ENCODE measurements at places on chromosomes 11 and 22.

GRCh38 chr22:20182365-20182764 lies 31.5 kb upstream of the CCDC188 start:
- DNase-seq, result no peak

DNA sequence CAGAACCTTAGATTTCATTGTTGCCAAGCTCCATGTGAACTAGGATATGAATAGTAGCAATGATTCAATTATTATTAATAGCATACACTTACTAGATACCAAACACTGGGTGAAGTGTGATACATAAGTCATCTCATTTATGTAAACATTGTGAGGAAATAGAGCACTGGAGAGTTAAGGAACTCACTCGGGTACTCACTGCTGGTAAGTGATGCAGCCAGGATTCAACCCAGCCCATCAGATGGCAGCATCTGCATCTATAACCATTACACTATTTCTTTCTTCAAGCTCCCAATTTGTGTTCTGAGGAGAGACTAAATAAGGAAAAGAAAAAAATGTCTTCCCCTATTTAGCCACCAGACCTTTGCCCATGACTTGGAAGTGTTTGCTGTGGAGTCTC lies 10.2 kb upstream of the ALG8 start:
- no peak for DNase-seq

GRCh38 chr22:42915980-42916765 lies 59.1 kb upstream of the ARFGAP3 start:
- no peak for DNase-seq

DNA sequence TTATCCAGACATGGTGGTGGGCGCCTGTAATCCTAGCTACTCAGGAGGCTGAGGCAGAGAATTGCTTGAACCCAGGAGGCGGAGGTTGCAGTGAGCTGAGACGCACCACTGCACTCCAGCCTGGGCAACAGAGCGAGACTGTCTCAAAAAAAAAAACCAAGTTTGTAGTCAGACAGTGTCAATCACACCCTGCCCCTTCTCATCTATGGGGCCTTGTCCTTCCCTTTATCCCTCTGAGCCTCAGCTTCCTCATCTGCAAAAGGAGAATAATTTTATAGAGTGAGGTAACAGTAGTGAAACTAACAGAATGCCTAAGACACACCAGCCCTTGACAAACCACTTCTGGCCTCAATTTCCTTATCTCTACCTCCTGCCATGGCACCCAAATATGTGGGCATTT lies 10.7 kb downstream of the BCL9L start:
- DNase-seq, result no peak

- DNase-seq, result no peak
Observed at GRCh38 chr11:123452794-123453193, 22.7 kb downstream of the GRAMD1B start.

DNA sequence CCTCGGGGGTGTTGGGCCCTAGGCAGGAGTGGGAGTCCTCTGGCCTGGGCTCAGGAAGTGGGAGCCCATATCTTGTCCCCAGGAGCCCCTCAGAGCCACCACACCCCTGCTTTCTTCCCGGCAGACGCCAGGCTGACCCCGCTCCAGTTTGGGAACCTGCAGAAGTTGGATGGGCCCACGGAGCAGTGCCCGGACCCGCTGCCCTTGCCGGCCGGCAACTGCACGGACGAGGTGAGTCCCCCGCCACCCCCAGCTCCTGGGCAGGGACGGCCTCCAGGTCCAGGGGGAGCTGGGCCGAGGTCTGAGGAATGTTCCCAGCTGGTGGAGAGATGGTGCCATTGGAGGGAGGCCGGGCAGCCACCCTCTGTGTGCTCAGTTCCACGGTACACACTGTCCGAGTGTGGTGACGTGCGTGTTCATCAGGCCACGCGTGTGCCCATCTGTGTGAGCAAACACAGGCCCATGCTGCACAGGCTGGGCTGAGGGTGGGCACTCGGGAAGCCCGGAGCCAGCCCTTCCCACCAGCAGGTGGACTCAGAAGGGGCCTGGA lies 4.8 kb downstream of the MUC5B start:
- no peak for DNase-seq

Measured in stimulated activated CD8-positive, alpha-beta memory T cell treated with anti-CD3 and anti-CD28 coated beads, Interleukin-4, amount 100 ng/mL, for 1 hour (primary cell).